ENCODE measurements at places on chromosomes 12 and 14.

GRCh38 chr12:117818400-117818799, 150.4 kb downstream of the KSR2 start:
- DNase-seq = no peak

DNA sequence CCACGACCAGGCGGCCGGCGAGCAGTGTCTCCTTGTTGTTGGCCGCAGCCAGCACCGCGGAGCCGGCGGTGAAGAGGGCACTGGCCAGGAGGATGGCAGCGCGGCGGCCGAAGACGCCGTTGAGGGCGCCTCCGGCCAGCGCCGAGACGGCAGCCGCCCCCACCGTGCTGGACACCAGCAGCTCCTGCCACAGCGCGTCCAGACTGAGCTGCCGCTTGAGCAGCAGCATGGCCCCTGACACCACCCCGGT, 691 bp downstream of the SLC2A13 start:
- DNase-seq = no peak

DNA sequence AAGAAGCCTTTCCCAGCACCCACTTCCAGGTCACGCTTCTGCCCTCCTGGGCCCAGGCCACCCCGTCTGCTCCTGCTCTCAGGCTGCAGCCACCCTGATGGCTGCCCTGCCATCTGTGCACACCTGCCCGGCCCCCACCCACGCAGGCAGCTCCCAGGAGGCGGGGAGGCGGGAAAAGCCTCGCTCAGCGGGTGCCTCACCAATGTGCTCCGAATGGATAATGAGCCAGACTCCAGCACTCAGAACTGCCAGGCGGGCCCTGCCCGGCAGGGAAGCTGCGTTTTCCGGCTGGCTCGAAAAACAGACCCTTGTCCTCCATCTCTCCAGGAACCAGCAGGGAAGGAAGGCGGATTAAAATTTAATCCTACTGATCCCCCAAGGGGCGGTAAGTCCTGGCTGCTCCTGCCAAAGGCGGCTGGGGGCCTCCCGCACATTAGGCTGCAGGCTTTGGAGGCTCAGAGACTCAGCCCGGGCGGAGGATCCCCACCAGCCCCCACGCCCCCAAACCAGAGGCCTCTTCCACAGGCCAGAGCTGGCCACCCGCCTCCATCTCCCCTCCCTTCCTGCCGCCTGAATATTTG, 104.0 kb downstream of the NCOR2 start:
- DNase-seq = no peak

GRCh38 chr14:104221636-104222369, 83.4 kb downstream of the KIF26A start:
- DNase-seq = no peak

DNA sequence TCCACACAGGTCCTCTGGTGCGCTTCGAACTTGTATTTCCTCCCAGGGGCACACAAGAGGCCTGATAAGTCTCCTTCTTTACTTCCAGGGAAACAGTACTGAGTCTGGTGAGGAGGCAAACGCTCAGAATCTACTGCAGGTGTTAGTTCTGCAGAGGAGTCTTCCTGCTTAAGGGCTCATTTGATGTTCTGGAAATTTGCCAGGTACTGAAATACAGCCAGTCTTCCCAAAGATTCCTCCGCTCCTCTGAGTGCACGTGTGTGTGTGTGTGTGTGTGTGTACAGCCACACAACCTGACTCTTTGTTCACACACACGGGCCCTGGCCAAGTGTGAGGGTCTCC, 92.0 kb downstream of the FBXL14 start:
- DNase-seq = no peak

DNA sequence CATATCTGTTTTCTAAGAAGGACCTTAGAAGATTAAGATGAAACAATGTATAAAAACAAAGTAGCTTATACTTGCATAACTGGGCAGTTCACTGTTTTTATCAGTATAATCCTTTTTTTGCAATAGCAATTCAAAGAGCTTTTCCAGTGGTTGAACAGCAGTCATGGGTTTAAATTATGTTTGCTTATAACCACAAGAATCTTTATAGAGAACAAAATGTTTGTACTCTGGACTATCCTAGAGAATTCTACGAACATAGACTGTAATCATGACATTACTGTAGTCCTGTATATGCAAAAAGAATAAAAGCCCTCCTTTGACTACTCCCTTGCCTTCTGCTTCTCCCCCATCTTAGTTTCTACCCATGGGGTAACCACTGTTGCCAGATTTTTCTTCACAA, 5.7 kb downstream of the FAM177A1 start:
- DNase-seq = no peak

- DNase-seq = no peak
These were observed 16.5 kb upstream of the LUM start for GRCh38 chr12:91127751-91128150.

- no peak for DNase-seq
These were observed 179.8 kb downstream of the GALC start for GRCh38 chr14:87813211-87813610.

DNA sequence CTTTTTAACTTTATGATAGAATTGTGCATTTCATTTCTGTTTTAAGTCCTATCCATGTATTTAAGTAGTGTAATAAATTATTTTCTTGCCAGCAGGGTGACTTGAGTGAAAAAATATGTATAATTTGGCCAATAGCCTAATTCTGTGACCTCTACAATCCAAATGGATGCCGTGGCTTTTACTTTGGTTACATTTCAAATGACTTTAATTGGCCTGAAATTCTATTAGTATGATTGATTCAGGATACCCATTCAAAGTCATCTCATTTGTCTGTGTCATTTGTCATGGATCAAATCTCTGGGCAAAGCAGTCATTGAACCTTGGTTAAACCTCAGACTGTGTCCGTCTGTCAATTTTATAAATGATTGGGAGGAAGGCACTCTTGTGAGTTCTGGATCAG, 29.6 kb downstream of the CRADD start:
- no peak for DNase-seq

- DNase-seq = no peak
These were observed 54.7 kb downstream of the FRS2 start for GRCh38 chr12:69524755-69525469.

DNA sequence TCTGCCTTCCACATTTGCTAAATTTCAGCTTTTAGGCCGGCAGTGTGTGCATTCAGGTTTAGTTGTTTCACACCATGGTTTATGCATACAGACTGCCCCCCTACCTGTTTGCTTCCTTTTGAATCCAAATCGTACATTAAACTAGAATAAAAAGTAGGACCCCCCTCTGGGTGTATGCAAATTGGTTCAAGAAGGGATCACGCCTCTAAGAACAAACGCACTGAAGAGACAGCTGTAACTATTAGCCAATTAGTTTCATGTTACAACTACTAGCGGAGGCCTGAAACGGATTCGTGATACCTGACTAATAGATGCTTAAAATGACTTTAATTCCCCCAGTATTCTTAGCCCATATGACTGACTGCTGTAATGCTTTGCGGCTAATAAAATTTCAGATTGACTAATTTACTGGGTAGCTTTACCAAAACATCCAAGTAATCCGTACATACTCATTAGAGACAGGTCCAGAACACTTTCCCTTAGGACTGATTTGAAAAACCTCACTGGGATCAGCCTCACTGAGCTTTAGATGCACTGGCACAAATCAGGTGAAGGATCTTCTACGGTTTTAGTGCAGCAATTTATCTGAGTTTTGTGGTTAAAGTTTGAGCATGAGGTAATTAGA, 411.8 kb downstream of the NPAS3 start:
- no peak for DNase-seq

GRCh38 chr14:95237958-95238340, 80.6 kb upstream of the DICER1 start:
- DNase-seq = no peak

DNA sequence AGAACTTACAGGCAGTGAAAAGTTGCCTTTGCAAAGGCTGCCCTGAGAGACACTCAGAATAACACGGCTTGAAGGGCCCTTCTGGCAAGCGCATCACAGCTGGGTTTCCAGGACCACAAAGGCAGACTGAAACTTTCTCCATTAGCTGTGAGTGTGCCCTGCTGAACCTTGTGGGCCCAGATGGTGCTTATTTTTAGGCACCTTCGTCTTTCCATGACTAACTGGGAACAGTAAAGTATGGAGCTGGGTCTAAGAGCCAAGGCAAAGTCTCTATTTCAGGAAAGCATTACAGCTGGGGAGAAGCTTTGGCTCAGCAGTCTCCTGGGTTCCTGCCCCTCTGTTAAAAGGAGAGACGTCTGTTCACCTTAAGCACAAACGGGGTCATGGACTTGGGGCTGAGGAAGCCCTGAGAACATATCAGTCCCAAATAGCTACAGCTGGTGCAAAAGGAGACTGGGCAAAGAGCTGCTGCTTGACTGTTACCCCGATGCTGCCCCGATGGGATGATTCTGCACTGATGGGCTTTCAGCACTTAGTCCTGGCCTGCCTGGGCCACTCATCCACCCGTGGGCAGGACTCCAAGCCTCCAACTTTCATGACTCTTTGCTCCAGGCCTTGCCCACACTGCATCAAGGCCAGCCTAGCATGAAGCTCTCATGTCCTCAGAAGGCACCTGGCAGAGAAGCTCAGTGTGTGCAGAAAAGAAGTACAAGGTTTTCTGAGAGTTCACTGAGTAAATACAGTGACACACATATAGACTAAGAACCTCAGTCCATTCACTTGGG, 248.3 kb downstream of the PHLDA1 start:
- DNase-seq = no peak

GRCh38 chr14:24343795-24344660, 4.2 kb upstream of the RIPK3 start:
- DNase-seq = no peak

DNA sequence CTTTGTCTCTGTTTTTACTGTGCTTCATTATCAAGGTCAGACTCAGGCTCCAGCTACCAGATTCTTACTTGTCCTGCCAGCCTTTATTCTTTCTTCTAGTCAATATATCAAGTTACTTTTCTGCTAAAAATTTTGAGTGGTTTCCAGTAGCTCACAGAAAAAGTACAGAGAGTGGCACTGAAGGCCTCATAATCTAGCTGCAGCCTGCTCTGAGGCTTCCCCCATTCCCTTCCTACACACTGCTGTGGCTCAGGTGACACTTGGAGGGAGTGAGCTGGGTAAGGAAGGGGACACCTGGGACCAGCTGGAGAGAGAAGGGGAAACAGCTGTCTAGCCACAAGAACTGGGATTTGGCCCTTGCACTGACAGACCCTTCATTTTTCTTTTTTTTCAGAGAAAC, 25.4 kb downstream of the TTC6 start:
- no peak for DNase-seq

DNA sequence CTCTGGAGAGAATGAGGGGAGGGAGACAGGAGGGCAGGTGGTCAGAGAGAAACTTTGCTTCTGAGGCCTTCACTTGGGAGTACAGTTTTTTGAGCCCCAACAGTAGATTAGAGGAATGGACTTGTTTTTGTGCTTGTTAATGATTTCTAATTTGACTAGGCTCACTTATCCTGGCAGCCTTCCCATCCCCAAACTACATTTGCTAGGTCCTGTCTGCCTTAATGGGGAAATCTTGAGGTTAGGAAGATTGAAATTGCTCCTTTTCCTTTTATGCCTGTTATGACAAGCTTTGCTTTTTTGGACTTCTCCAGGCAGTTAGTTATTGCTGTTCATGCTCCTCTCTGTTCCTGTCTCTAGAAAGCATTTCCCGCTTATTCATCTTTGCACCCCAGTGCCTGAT, 37.7 kb downstream of the SYNE2 start:
- no peak for DNase-seq

- no peak for DNase-seq
These were observed 3.8 kb downstream of the RPS29 start for GRCh38 chr14:49582113-49582977.

- no peak for DNase-seq
These were observed 52.1 kb downstream of the C14orf132 start for GRCh38 chr14:96091149-96091693.
